NT2/D1 (cell line): ENCODE measurements at places on chromosomes 3 and 15.

DNA sequence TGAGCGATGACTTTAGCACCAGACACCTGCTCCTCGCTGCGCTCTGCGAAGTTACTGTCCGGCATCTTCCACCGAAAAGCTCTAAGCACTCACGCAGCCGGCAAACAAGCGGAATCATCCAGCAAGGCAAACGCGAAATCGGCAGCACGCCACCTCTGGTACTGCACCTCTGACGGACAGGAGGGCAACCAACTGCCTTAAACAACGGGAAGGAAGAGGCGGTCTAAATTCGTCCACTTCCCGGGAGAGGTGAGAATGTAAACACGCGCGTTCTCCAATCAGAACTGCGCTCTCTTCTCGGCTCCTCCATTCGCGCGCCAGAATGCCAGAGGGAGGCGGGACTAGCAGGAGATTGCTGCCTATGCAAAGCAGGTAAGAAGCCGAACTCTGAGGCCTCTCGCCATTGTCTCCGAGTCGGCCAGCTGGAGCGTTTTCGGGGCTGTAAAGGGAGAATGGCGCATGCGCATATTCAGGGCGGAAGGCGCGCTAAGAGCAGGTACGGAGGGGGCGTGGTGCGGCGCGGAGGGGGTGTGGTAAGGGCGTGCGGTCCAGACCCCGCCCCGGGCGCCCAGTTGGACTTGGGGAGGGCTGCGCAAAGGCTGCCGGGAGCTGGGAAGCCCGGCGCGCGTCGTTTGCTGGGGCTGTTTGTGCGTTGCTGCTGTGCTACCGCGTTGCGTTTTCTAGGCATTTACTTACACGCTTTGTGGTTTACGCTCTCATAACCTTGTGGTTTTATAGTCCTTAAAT is at the start of the genes BTD and HACL1:
Gene BTD (plus strand): TSS at position 347 of the 747 bp plus-strand sequence. CDS start 33,695 bp downstream, outside the sequence.
Gene HACL1 (minus strand): TSS at position 171 of the 747 bp plus-strand sequence. CDS start 106 bp downstream, at position 65.
- peak; percentile 99 for DNase-seq

- DNase-seq: no peak
These were observed 47.2 kb downstream of the PPARG start for GRCh38 chr3:12336099-12336498.

- DNase-seq: no peak
These were observed 104.8 kb downstream of the ETFA start for GRCh38 chr15:76206325-76206976.

GRCh38 chr15:22978691-22979237 is 1.4 kb downstream of the CYFIP1 start:
- no peak for DNase-seq

- DNase-seq: no peak
These were observed 2.3 kb downstream of the MEGF11 start for GRCh38 chr15:66251065-66251789.

- DNase-seq: no peak
These were observed 86.8 kb downstream of the SHQ1 start for GRCh38 chr3:72761410-72761809.

DNA sequence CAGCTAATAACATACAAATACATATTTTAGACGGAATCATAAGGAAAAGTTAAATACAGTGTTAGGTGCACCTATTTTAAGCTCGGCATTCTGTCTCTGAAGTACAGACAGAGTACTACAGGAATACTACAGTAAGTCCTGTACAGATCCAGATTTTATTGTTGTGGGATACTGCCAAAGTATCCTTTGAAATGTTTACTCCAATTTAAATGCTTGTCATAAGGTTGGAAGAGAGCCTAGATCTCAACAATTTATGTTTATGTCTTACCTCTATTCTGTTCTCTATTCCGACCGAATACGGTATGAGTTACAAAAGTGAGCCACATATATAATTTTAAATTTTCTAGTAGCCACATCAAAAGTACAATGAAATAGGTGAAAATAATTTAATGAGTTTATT is 25.3 kb downstream of the PLD1 start:
- DNase-seq: no peak

DNA sequence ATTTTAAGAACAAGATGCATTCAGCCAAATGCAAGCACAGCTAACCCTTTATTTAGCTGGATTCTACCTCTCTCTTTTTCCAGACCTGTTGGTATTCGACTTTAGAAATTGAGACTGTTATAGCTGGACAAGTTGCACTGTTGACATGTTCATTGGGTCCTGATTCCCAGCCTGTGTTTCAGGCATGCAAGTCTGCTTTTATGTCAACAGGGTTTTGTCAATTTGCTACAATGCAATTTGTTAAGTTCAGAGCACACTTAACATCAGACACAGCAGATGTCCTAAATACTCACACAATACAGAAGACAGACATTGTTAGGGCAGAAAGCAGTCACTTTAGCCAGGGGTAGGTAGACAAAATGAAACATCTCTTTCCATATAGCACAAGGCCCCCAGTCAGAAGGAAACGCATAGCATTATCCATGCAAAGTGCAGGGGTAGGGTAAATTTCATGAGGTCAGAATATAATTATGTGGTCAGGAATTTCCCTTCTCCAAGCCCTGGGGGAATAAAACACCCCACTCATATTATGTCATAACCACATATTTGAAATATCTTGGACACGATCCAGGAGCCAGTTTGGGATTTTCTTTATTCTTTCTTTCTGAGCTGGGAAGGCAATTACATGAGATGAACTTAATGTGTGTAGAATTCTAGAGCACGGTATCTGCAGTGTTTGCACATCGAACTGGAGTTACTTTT is 504.1 kb downstream of the NTRK3 start:
- no peak for DNase-seq

DNA sequence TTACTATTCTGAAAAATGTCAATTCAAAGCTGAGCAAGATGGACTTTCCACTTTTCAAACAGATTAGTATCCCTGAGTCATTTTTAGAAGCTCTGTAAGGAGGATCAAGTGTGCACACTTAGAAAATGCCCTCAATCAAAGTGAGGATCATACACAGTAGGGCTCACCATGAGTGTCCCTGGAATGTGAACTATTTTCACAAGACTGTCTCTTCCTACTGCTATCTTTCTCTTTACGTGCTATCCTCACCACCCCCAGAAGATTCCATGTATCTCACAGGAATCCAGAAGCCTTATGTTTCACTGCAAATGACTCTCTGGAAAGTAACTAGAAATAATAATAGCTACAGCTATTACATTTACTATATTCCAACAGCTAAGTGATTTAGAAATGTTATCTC is 349.9 kb upstream of the TGFBR2 start:
- DNase-seq: no peak

GRCh38 chr15:37394402-37395099 is 294.2 kb upstream of the MEIS2 start:
- no peak for DNase-seq

DNA sequence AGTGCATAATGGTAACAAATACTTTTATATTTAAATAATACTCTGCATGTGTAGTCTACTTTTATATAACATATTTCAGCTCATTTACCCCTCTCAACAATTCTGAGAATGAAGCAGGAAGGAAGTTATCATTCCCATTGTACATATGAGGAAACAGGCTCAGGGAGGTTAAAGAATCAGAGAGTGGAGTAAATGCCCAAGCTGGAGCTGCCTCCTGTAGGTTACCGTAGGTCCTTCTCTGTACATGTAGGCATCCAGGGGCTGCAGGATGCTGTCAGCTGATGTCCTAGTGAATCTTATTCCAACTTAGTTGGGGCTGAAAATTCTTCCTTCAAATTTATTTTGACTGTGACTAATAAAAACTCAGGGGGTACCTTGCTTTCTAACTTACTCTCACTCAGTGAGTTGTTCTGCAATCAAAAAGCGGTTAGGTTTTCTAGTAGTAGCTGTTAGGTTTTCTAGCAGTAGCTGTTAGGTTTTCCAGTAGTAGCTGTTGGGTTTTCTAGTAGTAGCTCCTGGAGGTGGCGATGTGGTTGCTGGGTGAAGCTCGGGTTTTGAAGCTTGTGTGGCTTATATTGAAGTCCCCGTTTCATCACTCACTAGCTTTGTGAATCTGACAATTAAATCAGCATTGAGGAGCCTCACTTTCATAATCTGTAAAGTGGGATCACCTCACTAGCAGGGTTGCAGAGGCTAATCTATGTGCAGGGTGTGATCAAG is 357.0 kb downstream of the NR2F2 start:
- no peak for DNase-seq

- peak; percentile 33 for DNase-seq
These were observed 12.8 kb downstream of the PPCDC start for GRCh38 chr15:75036212-75036616.
